Keratinocyte (primary cell): ENCODE measurements at places on chromosomes 2 and 18.

- no peak overlapping the region for H3K4me3 ChIP-seq
- H3K27ac ChIP-seq, result no peak overlapping the region
- H3K27me3 ChIP-seq, result no peaks in the 10 kb centered on the region
Observed at GRCh38 chr2:203775684-203776083, 69.2 kb downstream of the CD28 start.

DNA sequence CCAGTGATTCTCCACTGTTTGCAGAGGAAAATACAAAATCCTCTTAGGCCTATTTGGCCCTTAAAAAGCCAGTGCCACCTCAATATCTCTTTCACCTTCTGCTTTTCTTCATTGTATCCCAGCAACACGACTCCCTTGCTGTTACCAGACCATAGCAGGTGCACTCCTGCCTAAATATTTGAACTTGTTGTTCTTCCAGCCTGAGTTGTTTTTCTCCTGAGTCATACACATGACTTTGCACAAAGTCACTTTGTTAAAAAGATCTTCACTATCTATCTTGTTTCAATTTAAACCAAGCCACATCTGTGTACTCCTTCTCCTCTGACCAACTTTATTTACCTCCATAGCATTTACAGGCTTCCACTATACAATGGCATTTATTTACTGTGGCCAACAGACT lies 103.6 kb downstream of the LRRTM4 start:
- H3K4me1 ChIP-seq, result no peaks in the 10 kb centered on the region
- H3K27me3 ChIP-seq, result no peaks in the 10 kb centered on the region
- no peak overlapping the region for H3K4me3 ChIP-seq
- no peaks in the 10 kb centered on the region for H3K36me3 ChIP-seq
- DNase-seq, result no peak

DNA sequence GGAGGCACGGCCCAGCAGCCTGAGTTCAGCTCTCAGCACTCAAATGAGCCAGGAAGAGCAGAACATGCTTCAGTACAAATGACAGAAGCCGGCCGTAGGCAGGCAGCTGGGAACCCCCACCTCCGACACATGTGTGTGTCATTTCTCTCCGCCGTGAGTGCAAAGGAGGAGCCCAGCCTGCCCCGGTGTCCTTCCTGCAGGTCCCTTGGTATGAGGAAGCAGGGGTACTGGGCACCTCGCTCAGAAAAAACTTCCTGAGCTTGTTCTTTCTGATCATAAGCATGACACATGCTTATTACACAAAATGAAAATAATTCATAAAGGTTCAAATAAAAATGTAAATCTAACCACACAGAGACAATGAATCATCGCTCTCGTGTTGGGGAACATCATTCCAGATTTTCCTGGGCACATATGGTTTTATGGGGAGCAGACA lies 35.3 kb downstream of the KCNF1 start:
- no peak overlapping the region for H3K4me3 ChIP-seq
- DNase-seq, result peak; percentile 50
- H3K36me3 ChIP-seq, result no peaks in the 10 kb centered on the region
- peaks cover 5% of the 10 kb centered on the region for H3K27me3 ChIP-seq
- peaks cover 6% of the 10 kb centered on the region for H3K4me1 ChIP-seq

DNA sequence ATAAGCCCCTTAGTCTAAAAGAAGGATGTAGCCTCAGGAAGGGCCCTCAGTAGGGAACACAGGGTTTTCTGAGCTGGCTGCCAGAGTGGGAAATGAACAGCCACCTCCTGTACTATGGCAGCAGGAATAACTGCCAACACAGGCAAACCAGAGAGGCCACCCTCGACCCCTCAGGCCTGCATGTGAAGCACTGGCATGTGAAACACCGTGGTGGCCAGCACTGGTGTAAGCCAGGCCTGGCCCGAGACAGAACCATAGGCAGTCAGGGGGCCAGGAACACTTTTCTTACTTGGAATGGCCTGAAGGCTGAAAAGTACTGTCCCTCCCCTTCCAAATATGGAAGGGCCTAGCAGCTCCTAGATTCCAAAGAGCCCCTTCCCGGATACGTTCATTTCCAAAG lies 28.2 kb downstream of the SFXN5 start:
- no peak for DNase-seq
- H3K27me3 ChIP-seq, result no peaks in the 10 kb centered on the region

DNA sequence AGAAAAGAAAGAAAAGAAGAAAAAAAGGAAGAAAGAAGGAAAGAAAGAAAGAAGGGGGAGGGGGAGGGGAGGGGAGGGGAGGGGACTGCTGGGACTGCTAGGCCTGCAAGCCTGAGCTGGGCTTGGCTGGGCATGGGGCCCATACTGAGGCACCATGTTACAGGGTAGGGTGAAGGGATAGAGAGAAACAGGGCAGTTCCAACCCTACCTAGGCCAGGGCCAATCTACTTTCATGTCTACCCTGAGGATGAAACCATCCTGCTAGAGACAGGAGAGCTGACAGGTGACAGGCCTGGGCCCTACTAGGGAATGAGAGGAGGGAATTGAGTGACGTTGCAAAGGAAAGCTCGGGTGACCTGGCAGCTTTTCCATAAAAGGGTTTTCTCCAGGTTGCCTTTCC lies 41.7 kb downstream of the TEX44 start:
- H3K36me3 ChIP-seq, result no peaks in the 10 kb centered on the region
- no peak overlapping the region for H3K4me3 ChIP-seq
- H3K27me3 ChIP-seq, result no peaks in the 10 kb centered on the region
- DNase-seq, result no peak
- no peak overlapping the region for H3K27ac ChIP-seq

DNA sequence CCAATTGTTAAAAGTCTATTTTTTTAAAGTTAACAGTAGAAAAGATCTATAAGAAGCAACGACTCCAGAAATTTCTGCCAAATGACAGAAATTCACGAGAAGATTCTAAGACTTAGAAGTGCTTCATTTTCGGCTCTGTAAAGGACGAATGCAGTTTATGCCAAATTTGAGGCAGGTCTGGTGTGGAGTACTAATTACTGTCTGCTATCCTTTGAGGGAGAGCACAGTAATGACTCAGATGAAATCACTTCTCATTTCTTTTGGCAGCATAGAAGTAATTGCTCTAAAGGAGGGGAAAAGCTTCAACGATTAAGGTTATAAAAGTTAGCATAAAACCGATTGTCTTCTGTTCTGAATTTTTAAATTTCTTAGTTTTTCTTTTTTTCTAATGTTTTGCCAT lies 11.4 kb downstream of the G6PC2 start:
- DNase-seq, result no peak
- H3K27me3 ChIP-seq, result peaks cover 23% of the 10 kb centered on the region
- H3K4me1 ChIP-seq, result no peaks in the 10 kb centered on the region
- no peaks in the 10 kb centered on the region for H3K36me3 ChIP-seq
- no peak overlapping the region for H3K27ac ChIP-seq

GRCh38 chr18:44682201-44682870 lies 1.6 kb downstream of the SETBP1 start:
- no peak for DNase-seq
- H3K36me3 ChIP-seq, result no peaks in the 10 kb centered on the region
- H3K4me1 ChIP-seq, result peaks cover 28% of the 10 kb centered on the region

- H3K4me1 ChIP-seq, result peaks cover 5% of the 10 kb centered on the region
- no peak for DNase-seq
- H3K36me3 ChIP-seq, result no peaks in the 10 kb centered on the region
- H3K4me3 ChIP-seq, result no peak overlapping the region
- H3K27me3 ChIP-seq, result no peaks in the 10 kb centered on the region
- no peak overlapping the region for H3K27ac ChIP-seq
Observed at GRCh38 chr2:46796031-46796430, 119.6 kb downstream of the MCFD2 start.

GRCh38 chr2:219570194-219570923 lies 980 bp downstream of the OBSL1 start:
- H3K36me3 ChIP-seq, result no peaks in the 10 kb centered on the region
- peaks cover 8% of the 10 kb centered on the region for H3K4me1 ChIP-seq
- no peak overlapping the region for H3K27ac ChIP-seq
- no peak for DNase-seq
- peak overlapping the region; percentile 54 for H3K4me3 ChIP-seq

DNA sequence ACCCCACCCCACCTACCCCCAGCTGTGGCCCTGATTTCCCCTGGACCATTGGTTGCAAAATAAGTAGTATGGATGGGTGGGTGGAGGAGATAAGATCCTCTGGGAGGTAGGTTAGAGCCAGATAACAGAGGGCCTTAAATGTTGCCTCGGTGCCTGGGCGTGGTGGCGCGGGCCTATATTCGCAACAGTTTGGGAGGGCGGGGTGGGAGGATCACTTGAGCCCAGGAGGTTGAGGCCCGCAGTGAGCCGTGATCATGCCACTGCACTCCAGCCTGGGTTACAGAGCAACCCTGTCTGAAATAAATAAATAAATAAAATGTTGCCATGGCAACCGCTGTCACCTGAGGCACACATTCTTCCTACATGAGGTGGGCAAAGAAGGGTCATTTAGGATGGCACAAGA lies 103.3 kb upstream of the GATA6 start:
- H3K27ac ChIP-seq, result no peak overlapping the region
- no peaks in the 10 kb centered on the region for H3K4me1 ChIP-seq
- no peaks in the 10 kb centered on the region for H3K27me3 ChIP-seq

DNA sequence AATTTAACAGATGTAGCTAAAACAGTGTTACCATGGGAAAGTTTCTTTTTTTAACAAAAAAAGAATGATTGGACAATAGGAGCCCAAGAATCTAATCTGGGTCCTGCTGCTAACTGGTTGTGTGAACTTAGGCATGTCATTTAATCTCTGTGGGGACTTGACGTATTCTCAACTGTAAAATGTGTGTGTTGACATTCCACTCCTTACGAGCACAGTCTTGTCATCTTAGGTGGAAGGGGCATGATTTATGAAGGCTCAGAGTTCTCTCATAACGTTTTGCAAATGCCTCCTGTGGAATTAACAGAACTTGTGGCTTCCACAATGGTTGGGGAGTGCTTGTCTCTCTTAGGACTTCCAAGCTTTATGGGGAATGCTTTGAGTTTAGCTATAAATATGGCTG lies 125.9 kb upstream of the SATB2 start:
- H3K36me3 ChIP-seq, result no peaks in the 10 kb centered on the region
- no peak overlapping the region for H3K4me3 ChIP-seq
- no peak overlapping the region for H3K27ac ChIP-seq
- no peaks in the 10 kb centered on the region for H3K4me1 ChIP-seq
- no peak for DNase-seq
- H3K27me3 ChIP-seq, result no peaks in the 10 kb centered on the region

- no peak overlapping the region for H3K27ac ChIP-seq
- H3K36me3 ChIP-seq, result peaks cover 2% of the 10 kb centered on the region
- no peak for DNase-seq
- peaks cover 3% of the 10 kb centered on the region for H3K4me1 ChIP-seq
Observed at GRCh38 chr2:200455958-200456421, 53.9 kb downstream of the KCTD18 start.

GRCh38 chr2:19635951-19636510 lies 265.8 kb downstream of the TTC32 start:
- no peak overlapping the region for H3K4me3 ChIP-seq
- H3K4me1 ChIP-seq, result no peaks in the 10 kb centered on the region
- no peak overlapping the region for H3K27ac ChIP-seq
- DNase-seq, result no peak

GRCh38 chr18:1253827-1254226 lies 349.2 kb downstream of the ADCYAP1 start:
- no peak overlapping the region for H3K4me3 ChIP-seq
- no peaks in the 10 kb centered on the region for H3K27me3 ChIP-seq
- no peak for DNase-seq
- H3K36me3 ChIP-seq, result no peaks in the 10 kb centered on the region

DNA sequence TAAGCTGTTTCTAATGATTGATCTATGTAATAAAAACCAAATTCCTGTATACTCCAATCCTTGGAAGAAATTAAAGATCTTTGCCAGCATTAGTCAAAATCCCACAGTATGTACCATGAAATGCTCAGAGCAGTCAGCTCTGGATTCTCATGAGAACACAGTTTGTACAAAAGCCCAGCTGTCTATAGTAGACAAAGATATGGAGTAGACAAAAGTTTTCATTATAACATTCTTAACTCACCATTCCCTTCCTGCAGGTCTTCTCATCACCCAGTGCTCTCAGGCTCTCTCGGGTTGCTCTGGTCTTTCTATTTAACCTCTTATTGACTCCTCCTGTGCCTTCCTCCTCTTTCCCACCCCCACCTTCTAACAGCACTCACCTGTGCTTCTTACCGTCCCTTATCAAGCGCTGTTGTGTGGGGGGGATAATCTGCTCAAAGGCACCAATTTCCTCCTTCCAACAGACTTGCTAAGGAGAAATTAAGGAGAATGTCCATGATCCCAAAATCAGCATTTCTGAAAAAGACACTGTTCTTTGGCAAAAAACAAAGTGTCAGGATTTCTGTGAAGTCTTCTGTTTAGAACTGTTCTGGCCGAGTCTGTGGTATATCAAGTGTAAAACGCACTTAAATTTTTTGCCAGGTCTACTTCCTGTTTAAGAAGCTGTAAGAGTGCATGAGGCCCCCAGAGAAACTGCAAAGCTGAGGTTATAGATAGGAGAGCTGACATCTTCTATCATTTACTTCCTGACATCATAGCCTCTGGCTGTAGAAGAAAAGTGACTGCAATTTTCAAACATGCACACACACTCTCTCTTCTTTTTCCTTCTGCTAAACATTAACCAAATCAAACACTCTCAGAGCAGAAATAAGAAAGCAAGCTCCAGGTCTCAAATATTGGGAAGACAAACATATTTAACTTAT lies 144.1 kb downstream of the EVA1A start:
- DNase-seq, result no peak
- no peaks in the 10 kb centered on the region for H3K36me3 ChIP-seq
- no peak overlapping the region for H3K27ac ChIP-seq
- peaks cover 10% of the 10 kb centered on the region for H3K27me3 ChIP-seq

- no peaks in the 10 kb centered on the region for H3K27me3 ChIP-seq
- H3K36me3 ChIP-seq, result no peaks in the 10 kb centered on the region
- H3K4me1 ChIP-seq, result no peaks in the 10 kb centered on the region
- peak; percentile 15 for DNase-seq
- no peak overlapping the region for H3K4me3 ChIP-seq
Observed at GRCh38 chr2:145043399-145043834, 523.5 kb upstream of the ZEB2 start.

DNA sequence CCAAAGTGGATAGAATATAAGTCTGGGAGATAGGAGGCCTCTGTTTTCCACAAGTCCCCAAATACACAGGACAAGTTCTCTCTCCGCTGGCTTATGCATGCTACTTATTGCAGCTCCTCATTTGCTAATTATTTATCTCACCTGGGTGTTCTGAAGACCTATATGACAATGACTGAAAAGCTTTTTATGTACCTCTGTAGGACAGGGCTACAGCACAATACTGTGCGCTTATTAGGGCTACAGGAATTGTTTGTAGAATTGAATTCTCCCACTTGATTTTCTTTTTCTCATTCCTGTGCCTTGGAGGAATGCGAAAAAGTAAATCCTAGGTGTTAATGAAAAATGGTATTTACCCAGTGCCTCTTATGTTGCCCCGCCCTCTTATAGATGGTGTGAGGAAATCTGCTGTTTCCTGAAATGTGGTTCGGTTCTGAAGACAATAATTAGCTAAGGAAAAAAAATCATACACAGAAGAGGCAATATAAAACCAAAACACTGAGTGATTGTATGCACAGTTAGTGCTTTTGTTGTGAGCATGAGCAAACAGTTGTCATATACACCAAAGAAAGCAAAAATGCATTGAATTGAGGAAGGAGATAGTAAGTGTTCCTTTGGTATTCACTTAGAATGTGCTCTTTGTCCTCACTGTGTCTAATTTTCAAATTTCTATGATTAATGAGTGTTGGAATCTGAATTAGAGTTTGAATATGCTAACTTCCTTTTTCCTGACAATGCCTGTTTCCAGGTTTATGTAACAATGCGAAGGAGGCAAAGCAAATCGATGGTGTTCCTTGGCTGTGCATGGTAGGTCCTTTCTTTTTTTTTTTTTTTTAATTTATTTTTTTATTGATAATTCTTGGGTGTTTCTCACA lies 78.7 kb upstream of the PNPT1 start:
- H3K27ac ChIP-seq, result no peak overlapping the region
- DNase-seq, result no peak
- no peaks in the 10 kb centered on the region for H3K27me3 ChIP-seq
- no peaks in the 10 kb centered on the region for H3K36me3 ChIP-seq
